ENCODE measurements at places on chromosomes 6 and 20. TPM values are rescaled to one million over a fixed set of nuclear protein-coding genes. Genes with fewer than 3 reads are reported as not detected.

- DNase-seq = no peak
Observed at GRCh38 chr6:50834929-50835410, 16.3 kb downstream of the TFAP2B start.

- no peak for DNase-seq
Observed at GRCh38 chr6:69202768-69203167, 567.7 kb downstream of the ADGRB3 start.

NUS1 gene
- polyA plus RNA-seq = 59.9 TPM

GRCh38 chr6:80211286-80211685 lies 104.8 kb downstream of the BCKDHB start:
- DNase-seq = no peak

DNA sequence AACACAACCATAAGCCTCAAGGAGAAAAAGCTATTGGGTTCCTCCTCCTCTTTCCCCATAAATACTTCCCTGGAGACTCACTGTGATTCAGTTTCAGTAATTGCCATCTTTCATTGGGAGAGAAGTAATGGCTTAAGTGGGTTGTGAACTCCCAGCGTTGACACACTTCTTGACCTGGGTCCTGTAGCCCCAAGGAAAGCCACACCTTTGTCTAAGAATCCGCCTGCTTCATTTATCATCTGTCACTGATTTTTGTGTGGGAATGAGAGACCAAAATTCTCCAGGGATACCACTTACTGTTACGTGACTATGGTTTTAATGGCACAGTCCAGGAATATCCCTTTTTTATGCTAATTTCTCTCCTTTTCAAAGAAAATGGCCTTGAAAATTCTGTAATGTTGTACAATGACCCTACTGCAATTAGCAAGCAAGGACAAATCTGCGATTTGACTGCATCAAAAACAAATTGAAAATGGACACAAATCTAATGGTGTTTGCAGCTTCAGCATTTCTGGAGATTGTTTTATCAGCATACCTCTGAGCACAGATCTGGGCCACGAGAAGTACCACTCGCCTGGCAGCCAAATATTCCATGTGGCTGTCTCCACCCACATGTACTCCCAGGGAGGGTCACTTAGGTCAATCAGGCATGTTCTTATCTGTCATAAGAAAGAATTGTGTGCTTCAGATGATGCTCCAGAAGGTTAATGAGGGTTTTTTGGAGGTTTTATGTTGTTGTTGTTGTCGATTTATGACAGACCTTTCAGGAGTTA lies 29.8 kb downstream of the DCBLD1 start:
- no peak for DNase-seq

CBLN4 gene
- 1.6 TPM for polyA plus RNA-seq

GRCh38 chr6:144231721-144232120 lies 53.4 kb upstream of the UTRN start:
- no peak for DNase-seq

GRCh38 chr20:43040427-43040826 lies 149.3 kb downstream of the PTPRT start:
- no peak for DNase-seq

- no peak for DNase-seq
Observed at GRCh38 chr20:4848041-4848440, 126.3 kb downstream of the PRND start.

DNA sequence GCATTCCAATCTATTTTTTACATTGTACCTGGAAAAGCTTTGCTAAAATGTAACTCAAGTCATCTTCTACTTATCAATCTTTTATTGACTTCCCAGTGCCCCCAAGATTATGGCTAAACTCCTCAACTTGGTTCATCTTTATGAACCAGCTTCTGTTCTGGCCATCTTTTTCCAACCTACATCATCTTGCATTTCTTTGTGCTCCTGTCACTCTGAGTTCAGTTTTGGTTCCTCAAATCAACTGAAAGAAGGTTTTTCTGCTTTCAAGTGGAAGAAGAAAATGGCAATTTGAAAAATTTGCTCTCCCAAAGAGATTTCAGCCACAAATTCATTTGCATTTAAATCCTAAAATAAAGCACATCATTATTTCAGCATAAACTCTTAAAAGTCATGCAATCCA lies 41.8 kb downstream of the GPX5 start:
- DNase-seq = no peak

SEMG1 gene
- not detected for polyA plus RNA-seq

- DNase-seq = no peak
Observed at GRCh38 chr20:44435630-44436335, 39.9 kb upstream of the TTPAL start.

C6orf163 gene
- 3.5 TPM for polyA plus RNA-seq

- no peak for DNase-seq
Observed at GRCh38 chr6:54929245-54929909, 82.8 kb downstream of the FAM83B start.

ME1 gene
- 2.4 TPM for polyA plus RNA-seq
